ENCODE measurements at places on chromosomes 7 and 10.

DNA sequence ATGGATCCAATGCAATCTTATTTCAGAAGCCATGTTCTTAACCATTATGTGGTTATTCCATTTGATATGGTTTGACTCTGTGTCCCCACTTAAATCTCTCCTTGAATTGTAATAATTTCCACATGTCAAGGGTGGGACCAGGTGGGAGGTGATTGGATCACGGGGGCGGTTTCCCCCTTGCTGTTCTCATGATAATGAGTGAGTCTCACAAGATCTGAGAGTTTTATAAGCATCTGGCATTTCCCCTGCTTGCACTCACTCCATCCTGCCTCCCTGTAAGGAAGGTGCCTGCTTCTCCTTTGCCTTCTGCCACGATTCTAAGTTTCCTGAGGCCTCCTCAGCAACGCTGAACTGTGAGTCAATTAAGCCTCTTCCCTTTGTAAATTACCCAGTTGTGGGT is 32.0 kb upstream of the TSPAN13 start:
- DNase-seq: no peak

DNA sequence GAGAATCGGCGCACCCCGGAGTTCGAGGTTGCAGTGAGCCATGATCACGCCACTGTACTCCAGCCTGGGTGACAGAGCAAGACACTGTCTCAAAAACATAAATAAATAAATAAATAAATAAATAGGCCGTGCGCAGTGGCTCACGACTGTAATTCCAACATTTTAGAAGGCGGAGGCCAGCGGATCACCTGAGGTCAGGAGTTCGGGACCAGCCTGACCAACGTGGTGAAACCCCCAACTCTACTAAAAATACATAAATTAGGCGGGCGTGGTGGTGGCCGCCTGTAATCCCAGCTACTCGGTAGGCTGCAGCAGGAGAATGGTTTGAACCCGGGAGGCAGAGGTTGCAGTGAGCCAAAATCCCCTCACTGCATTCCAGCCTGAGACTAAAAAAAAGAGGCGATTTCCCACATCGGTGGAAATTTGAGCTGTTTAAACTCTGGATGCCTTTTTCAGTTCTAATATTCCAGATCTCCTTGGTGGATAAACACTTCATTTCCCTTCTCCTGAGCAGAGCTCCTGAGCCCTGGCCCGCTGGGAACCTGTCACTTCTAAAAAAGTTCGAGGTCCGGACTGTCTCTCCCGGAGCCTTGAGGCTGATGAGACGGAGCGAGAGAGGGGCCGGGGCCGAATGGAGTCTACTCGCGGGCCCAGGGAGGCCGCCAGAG is 2.0 kb upstream of the NFKB2 start:
- no peak for DNase-seq

DNA sequence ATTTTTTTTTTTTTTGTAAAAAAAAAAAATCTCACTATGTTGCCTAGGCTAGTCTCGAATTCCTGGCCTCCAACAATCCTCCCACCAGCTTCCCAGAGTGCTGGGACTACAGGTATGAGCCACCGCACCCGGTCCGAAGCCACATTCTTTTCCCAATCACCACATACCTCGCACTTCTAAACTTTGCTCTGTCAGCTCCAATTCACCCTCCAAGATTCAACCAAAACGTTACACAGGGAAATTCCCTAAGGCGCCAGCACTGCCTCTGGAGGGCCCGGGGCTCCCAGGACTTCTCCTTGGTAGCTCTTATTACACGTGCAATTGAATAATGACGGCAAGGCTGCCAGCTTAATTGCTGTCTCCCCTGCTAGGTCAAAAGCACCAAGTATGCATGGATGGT is 10.3 kb upstream of the DNAAF5 start:
- no peak for DNase-seq

GRCh38 chr10:22605168-22605567 is 109.2 kb downstream of the PIP4K2A start:
- DNase-seq: no peak

DNA sequence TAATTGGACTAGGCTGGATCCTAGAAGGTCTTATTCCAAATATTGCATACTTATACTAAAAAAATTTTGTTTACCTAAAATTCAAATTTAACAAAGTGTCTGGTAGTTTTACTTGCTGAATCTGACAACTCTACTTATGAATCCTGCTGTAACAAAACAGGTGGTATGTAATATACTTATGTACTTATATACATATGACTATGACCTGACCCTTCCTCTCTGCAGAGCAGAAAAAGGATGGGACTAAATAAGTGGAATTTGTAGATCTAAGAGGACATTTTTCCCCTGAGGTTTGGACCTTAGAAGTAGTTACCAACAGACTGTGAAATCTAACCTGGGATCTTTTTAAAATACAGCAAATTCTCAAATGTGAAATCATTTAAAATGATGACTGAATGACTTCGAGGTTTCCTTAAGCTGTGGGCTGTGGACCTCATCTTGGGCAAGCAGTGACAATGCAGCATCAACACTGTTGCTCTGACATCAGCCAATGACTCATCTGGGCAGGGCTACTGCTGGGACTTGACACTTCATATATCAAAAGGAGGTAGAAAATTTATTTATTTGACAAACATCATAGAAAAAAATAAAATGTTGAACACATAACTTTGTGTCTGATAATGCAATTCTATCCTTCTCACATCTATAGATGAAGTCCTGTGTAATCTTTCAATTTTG is 73.6 kb downstream of the RELN start:
- no peak for DNase-seq

DNA sequence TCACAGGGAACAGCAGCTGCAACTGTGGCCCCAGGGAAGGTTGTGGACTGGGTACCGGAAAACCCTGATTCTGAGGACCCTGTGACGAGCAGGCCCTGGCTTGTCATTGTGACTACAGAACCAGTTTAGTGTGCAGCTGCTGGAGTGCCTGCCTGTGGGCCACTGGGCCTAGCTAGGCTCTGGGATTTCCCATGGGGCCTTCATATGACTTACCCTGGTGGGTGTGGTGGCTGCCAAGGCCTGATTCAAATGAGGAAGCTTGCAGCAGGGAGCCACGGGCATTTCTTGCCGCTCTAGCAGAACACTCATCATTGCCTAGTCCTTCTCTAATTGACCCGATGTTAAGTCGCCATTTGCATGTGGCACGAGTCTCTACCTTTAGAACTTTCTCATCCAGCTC is 14.7 kb upstream of the CAMK2G start:
- peak; percentile 80 for DNase-seq

GRCh38 chr7:77428777-77429231 is 12.7 kb upstream of the GSAP start:
- DNase-seq: no peak

DNA sequence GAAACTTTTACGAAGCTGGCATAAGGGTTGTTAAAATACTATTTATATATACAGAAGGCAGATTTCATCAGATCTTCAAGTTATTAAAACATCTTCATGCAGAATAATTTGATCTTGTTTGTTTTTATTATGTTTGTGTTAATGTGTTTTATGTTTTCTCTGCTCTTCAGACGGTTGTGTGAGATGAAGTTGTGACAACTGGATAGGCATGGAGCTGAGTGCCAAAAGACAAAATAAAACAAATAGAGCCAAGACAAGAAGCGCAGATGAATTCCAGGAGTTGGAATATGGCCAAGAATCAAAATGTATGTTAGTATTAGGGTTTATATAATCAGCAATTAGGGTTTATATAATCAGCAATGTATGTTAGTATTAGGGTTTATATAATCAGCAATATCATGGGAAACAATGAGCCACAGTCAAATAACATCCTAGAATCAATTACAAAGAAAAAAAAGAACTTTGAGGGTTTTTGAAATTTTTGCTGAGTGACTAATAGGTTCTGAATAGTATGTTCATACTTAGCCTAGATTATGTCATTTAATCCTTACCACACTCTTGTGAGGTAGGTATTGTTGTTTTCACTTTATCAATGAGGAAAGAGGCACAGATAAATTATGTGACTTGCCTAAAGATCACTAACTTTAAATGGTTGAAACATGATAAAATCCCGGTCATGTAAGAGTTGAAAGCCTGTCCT is 488.0 kb upstream of the STEAP1 start:
- no peak for DNase-seq

DNA sequence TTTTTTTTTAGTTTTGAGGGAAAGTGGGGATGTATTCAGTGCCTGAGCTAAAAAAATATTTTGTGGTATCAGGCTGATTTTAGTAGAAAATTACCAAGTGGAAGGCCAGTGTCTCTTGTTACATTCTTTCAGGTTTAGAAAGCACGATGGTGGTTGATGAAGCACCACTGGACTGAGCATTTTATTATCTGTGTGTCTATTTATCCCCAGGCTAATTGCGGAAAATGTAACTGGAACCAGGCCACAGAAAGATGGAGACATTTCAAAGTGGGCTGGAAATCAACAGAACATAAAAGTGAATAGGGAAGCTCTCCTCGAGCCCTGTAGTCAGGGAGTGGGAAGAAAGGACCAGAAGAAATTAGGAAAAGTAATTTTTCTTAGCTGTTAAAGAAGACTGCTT is 261.0 kb downstream of the STK31 start:
- no peak for DNase-seq

GRCh38 chr7:74063646-74064045 is 20.0 kb upstream of the LIMK1 start:
- peak; percentile 32 for DNase-seq

DNA sequence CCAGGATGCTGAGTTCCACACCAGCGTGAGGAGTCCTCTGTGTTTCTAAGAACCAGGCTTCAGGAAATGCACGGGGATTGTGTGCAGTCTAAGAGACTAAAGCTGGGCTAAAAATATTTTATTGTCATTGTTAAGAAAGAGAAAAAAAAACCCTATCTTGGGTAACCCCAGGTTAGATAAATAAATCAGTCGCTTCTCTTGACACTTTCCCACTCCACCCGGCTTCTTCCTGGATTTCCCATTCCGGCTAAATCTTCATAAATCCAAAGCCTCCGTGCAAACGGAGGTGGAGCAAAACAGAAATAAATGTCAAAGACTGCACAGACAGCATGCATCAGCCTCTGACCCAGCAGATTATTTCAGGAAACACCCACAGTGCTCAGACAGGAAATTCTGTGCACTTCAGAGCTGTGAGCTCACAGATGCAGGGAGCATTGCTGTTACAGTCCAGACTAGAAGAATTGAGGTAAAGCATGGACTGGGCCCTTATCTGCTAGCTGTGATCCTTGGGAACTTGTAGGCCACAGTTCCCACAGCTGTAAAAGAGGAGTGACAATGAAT is 44.8 kb upstream of the GRID1 start:
- no peak for DNase-seq

DNA sequence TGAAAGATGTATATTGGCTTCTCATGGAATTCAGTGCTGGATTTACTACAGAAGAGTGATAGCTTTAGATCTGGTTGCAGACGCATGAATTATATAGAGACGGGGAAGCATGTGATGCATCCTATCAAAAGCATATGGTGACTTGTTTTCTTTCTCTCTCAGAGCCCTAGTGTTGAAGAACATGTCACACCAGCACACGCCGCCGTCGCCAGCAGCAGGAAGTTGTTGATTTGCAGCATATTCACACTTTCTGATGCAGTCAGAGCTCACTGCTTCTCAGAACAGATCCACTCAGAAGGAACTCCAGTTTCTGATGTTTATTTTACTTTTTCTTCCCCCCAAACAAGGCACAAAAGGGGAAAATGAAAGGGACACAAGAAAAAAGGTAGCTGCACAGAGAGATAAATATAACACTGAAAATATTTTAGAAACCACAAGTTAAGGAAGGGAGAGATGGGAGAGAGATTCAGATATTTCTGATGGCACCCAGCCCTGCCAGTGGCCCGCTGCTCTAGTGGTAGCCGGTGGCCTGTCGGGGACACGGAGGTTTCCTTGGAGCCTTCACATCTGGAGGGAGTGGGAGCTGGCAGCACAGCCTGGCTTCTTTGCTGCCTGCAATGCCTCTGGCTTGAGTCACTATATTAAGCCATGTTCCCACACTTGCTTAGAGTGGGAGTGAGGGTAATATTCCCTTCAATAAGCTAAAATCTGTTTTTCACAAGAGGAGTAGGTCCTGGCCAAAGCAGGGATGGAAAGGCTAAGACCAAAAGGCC is 123.2 kb downstream of the NRP1 start:
- DNase-seq: peak; percentile 81

DNA sequence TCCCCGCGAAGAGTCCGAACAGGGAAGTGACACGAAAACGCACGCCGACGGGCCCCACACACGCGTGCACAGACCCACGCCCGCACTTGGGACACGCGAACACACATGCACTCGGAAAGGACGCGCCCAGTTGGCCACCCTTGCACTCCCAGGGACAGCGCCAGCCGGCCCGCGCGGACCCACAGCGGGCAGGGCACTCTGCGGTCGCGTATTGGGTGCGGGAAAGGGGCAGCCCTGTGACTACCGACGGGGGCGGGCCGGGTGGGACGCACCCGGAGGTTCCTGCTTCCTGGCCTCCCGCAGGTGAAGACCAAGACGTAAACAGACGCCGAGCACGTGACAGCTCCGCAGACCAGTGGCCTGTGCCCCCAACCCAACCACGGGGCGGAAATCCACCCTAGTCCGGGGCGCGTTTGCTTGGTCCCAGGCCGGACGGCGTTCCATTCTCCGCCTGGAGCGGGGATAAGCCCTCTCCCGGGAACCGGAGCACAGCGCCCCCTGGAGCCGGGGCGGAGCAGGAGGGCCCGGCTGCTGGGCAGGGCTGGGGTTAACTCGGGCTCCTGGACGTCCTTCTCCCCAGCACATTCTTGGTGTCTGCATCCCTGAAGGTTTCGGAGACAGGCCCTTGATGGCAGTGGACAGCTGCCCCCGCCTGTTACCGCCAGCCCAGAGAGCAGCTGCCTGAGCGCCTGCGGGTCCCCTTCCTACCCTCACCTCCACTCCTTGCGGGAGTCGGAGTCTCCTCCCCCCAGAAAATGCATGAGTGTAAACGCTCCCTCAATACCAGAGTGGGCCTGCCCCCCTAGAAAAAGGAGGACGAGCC is 2.0 kb upstream of the LZTS2 start:
- DNase-seq: peak; percentile 79

GRCh38 chr10:33258967-33259366 is 75.5 kb downstream of the NRP1 start:
- DNase-seq: no peak

GRCh38 chr10:11011436-11011835 is 6.2 kb upstream of the CELF2 start:
- DNase-seq: no peak

GRCh38 chr7:28067171-28067570 is 113.4 kb downstream of the JAZF1 start:
- DNase-seq: no peak

All from right cardiac atrium (tissue), 5 donors.